ENCODE measurements at places on chromosomes 13 and 19.
A peak's percentile ranks its signal among the peaks of the same experiment; 100 is the strongest.

DNA sequence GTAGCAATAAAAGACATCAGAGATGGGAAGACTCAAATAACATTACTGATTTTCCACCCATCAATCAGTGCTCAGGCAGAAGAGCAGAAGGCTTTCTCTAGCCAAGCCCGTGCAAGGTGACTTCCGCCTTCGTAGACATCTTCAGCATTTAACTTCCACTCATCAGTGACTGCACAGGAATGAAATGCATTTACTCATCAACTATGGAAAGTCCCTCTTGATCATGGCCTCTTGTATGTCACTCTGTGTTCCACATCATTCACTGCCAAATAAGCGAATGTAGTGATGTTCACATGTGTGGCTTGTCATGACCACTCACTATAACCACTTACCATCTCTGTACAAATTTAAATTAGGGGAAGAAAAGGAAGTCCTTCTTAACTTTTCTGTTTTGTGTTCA, 49.4 kb downstream of the SACS start:
- no peak for DNase-seq

DNA sequence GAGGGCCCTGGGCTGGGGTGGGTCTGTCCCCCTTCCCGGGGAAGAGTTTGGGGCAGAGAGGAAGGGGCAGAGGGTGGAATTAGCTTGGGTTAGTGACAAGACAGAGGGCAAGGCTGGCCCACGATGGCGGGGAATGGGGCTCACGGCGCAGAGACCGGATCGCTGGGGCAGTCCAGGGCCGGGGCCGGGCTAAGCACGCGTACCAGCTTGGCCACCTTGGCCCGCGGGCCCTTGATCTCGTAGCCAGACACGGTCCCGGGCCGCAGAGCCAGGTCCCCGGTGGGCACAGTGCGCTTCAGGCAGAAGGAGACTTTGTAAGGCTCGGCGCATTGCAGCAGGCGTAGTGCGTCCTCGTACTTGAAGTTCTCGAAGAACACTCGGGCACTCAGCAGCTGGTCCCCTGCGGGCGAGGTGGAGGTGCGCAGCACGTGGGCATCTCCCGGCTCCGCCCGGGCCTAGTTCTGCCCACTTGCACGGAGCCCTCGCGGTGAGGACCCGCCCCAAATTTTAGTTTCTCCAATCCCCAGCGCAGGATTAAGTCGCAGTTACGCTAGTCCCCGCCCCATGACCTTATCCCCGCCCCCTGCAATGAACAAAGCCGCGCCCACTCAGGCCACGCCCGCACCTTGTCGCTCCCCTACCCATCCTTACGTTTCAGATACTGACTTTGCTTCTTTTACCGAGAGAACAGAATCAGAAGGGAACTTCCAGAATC, 8.6 kb upstream of the HIPK4 start:
- peak; percentile 57 for DNase-seq

DNA sequence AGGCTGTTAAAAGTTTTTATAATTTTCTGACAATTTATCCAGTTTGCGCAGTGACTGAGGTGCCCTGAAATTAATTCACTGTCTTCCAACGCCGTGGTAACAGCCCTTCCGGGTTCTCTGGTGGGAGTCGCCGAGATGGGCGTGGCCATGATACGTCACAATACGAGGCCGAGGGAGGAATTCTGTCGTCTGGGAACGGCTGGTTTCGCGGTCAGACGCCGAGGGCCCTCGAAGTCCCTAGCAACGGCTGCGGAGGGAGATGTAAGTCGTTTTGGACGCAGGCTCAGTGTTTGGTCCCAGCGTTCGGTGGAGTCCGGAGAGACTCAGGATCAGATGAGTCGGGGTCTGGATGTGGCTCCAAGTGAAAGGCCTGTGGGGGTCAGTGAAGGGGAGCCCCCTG, 21.7 kb downstream of the ZNF613 start:
- no peak for DNase-seq

GRCh38 chr19:40231057-40231456, 4.6 kb upstream of the CCNP start:
- DNase-seq = no peak

DNA sequence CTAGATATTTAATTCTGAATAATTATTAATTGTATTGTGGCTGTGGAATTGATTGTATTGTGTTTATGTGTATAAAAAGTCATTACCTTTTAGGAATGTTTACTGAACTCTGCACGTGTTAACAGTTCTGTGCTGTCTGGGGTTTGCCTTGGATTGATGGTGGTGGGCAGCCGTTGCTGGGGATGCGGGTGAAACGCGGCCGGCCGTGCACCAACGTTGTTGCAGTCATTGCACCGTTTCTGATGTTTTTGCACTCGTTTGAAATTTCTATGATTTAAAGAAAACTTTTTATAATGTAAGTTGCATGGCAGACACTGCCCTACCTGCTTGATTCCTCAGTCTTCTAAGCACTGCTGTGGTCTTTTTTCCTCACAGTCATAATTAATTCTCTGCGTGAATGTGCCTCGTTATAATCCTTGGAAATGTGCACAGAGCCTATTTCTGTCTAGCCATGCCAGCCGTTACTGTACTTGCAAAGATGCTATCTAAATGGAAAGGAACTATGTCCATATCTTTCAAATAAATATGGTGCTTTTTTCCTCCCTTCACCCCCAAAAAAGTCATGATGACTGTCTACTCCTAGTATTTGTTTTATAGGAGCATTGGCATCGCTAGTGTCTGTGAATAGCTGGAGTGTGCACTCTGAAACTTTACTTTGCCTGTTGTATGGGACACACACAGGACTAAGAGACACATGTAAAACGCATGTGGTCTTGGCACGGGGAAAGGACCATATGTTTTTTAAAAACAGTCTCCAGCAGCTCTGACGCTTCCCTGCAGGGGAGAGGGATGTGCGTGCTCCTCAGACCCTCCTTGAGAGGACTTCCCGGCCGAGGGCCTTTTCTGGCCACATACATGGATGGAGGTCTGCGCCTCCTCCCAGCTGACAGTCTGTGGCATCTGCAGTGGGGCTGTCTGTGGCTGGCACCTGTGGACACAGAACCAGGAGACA, 40.7 kb upstream of the MCF2L start:
- DNase-seq = no peak

DNA sequence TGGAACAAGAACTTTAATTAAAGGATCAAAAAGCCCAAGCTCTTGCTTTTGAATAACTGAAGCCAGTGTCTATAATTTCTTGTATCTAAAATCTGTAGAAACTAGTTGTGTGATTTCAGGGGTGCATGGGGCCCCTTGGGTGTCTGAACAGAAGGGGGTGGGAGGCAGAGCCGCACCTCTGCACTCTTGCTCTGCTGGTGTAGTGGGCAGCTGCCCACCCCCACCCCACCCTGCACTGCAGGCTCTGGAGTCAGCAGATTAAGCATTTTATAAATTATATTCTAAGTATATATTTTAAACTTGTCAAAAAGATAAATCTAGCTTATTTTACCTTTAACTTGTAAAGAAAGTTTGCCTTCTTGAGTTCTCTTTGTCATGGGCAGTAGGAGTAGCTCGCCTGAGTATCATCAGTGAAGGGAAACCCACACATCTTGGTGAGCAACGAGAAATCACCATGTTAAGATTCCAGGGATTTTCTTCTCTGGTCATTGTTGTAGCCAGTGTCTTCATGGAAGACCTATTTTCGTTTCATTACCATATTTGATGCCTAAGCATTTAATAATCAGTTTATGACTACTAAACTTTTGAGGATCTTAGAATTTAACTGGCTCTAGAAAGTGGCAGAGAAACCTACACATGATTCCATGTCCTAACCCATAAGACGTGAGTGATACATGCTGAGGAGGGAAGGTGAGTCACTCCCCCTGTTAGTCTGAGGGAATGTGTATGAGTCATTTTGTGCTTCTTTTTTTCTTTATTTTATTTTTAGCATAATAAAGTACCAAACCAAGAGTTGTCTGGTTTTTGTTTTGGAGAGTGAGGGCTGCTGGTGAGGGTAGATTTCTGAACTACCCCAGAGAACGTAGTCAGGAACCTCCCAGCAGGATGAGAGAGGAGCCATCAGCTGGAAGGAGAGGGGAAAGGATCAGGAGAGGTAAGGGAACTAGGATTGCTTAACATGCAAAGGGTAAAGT, 7.7 kb downstream of the UBE2L5 start:
- no peak for DNase-seq

- DNase-seq = no peak
Measured at GRCh38 chr19:49614096-49614833, 23.3 kb downstream of the PRR12 start.

DNA sequence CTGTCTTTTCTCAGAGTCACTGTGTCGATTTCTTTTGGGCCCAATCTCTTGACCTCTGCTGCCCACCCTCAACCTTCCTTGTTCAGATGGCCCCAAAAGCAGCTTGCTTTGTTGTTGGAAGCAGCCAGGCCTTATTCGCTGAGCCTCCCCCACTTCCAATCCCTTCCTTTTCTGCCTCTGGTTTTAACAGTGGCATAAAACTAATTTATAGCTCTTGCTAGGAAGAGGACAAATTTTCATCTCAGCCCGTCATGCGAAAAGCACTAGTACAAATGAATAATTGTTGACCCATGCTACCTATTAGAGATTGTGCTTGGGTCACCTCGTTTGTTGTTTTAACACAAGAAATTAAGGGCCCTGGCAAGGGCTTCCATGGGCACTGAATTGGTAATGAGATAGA, 51.1 kb downstream of the SIAH3 start:
- no peak for DNase-seq

- no peak for DNase-seq
Measured at GRCh38 chr13:23506807-23507291, 63.4 kb upstream of the TNFRSF19 start.

DNA sequence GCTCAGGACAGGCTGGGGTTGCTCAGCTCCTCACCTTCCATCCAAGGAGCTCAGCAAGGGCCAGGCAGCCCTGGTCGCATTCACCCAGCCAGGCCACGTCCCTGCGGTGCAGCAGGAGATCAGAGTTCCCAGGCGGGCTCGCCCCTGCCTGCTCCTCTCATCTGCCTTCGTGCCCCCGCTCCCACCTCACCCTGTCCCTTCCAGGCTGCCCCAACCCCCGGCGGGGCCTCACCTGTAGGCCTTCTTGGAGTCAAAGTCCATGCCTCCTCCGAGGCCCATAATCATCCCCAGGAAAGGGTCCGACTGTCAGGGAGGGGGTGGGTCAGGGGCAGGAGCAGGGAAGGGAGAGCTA, 1.3 kb upstream of the RINL start:
- DNase-seq = no peak

GRCh38 chr13:60720590-60720989, 323.6 kb downstream of the TDRD3 start:
- DNase-seq = no peak

GRCh38 chr19:24159707-24160106, 72.7 kb downstream of the ZNF254 start:
- DNase-seq = no peak

GRCh38 chr13:35139591-35139990, 197.5 kb downstream of the NBEA start:
- no peak for DNase-seq

DNA sequence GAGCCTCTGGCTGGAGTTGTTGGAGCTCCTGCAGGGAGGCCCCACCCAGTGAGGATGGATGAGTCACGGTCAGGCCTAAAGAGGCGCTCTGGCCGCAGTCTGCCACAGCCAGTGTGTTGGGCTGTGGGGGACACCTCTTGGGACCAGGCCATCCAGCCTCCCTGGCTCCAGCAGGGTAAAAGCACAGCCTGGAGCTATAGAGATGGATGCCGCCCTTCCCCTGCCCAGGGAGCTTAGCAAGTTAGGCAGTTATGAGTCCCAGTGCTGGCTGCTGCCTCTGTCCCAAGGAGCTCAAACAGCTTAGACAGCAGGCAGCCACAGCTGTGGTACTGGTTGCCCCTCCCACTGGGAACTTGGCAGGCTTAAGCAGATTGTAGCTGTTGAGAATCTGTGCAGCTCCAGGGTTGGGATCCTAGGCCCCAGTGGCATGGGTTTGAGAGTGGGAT, 100.9 kb downstream of the NDFIP2 start:
- no peak for DNase-seq

- DNase-seq = no peak
Measured at GRCh38 chr19:46411088-46411924, 2.1 kb downstream of the CCDC8 start.

DNA sequence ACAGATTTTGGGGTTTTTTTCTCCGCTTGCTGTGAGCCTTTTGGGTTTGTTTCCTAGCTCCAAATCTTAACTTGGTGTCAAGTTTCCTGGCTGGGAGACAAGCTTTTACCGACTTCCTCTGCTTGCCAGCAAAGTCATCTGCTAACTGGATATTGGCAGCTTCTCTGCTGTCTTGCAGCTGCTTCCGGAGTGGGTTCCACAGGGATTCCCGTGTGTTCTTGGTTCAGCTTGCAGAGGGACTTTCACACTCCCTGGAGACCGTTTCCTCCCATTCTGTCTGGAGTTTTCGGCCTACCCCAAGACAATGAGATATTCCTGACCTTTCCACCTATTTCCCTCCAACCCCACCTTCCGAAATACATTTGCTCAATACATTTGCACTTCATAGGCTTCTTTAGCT, 2.2 kb upstream of the COLGALT1 start:
- no peak for DNase-seq

GRCh38 chr13:31433207-31433606, 233.4 kb downstream of the B3GLCT start:
- DNase-seq = no peak

GRCh38 chr19:6739883-6740588, 556 bp downstream of the TRIP10 start:
- no peak for DNase-seq

GRCh38 chr13:113162783-113163685, 4.6 kb downstream of the PROZ start:
- DNase-seq = no peak

GRCh38 chr19:54137699-54138488, at the start of gene CNOT3:
TSS of gene CNOT3 (plus strand) at chr19:54137762. CDS start at chr19:54142979, 5,217 bp downstream.
- DNase-seq = peak; percentile 24

DNA sequence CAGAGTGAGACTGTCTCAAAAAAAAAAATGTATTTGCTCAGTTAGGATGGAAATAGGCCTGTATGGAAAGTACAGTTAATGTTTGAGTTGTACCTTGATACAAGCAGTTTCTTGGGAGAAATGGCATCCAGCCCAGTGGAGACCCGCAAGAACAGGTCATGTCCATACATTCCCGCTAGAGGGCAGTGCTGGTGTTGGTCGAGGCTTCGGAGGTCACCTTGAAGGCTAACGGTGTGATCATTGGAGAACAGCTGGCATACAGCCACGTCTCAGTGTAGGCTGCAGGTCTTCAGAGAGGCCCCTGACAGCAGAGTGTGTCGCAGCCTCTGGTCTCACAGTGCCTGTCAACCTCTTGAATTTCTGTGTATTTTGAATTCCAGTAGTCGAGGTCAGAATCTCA, 7.5 kb downstream of the ZNF610 start:
- peak; percentile 12 for DNase-seq

DNA sequence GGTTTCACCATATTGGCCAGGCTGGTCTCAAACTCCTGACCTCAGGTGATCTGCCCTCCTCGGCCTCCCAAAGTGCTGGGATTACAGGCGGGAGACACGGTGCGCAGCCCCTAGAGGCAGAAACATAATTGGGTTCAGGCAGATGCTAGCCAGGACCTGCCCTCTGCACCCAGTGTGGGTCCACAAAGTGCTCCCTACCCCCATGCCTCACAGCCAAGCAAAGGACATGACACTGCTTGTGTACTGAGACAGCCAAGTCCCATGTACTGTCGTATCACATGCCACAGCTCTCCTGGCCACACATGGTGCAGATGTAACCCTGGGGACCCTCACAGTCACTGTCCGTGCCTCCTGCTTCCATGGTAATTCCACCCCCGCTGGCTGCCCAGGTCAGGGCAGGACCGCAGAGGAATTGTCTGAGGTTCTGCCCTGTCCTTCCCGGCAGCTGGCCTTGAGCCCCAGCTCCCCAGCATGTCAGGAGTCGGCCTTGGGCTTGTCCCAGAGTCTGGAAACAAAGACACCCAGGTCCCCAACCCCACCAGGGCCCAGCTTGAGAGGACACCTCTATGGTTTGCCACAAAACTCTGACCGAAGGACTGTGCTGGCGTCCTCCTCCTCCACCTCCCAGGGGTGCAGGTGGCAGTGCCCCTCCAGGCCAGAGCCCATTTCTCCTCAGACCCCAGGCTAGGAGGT, 7.6 kb downstream of the PRR36 start:
- DNase-seq = no peak

Data from T follicular helper cell (primary cell).